Mesenchymal stem cell (in vitro differentiated cells and primary cell): ENCODE measurements at places on chromosomes 3 and 15.

- peak overlapping the region; percentile 52 for H3K27ac ChIP-seq
- peaks cover 5% of the 10 kb centered on the region for H3K4me1 ChIP-seq
- peak; percentile 46 for DNase-seq
- H3K36me3 ChIP-seq = peaks cover 37% of the 10 kb centered on the region
Observed at GRCh38 chr3:129439226-129439816, 427 bp downstream of the MBD4 start.

DNA sequence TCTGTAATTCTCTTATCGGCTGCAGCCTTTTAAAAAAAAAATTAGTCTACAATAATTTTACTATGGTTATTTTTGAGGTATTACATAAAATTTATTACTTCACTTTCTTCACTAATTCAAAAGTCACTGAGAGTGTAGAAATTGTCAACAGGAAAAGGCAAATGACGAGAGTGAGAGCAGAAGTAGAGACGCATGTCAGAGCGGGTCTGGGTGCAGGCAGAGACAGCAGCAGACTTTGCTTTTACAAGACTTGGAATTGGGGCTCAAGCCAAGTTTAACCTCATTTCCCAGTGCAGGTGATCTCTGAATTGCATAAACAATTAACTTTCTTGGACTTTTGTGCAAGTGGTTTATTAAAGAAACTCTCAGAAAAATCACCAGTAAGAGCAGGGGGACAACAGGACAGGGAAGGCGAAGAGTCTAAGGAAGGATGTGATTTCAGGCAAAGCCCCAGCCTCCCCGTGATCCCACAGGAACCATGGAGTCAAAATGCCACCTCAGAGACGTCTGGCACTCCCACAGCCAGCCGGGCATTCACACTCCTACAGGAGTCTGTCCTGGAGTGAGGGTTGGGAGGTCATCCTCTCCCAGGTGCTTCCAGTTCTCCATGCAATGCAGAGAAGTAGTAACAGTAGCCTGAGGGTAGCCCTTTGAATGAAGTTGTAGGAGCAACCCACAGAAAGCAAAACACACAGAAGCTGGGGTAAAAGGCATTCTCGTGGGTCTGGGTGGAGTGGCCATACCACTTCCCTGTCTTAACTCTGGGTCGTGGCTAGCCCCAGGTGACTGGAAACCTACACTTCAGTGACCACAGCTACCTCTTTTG is 274.0 kb upstream of the TGFBR2 start:
- H3K4me1 ChIP-seq = peaks cover 3% of the 10 kb centered on the region
- H3K36me3 ChIP-seq = no peaks in the 10 kb centered on the region
- H3K4me3 ChIP-seq = no peak overlapping the region
- H3K27me3 ChIP-seq = no peaks in the 10 kb centered on the region

- H3K36me3 ChIP-seq = no peaks in the 10 kb centered on the region
- H3K27ac ChIP-seq = no peak overlapping the region
- DNase-seq = no peak
- no peaks in the 10 kb centered on the region for H3K4me1 ChIP-seq
Observed at GRCh38 chr3:73225991-73226390, 164.5 kb downstream of the EBLN2 start.

DNA sequence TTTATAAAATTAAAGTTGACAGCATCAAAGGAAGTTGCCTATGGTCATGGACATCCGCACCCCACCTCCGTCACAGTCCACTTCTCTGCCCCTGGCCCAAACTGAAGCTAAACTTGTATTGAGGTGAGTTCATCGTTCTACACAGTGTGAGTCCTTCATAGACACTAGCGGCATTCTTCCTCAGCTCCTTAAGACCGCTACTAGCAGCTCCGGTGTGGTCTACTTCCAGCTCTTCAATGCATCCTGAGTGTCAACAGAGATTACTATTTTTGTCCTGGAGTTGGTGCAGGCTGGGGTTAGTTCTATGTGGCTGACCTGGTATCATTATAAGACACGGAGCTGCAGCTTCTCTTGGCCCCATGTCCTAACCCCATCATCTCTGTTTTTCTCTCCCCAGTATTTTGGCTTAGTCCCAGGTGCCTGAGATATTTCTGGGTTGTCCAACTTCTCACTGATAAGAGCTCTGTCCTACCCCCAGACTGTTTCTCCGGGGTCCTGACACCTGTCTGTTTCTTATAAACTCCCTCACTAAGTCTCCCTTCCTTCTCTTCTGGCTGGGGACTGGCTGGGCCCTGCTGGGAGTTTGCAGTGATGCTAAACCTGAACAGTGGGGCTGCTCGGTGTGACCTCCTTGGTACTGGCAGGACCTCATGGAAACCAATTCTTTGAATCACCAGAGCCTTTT is 169.2 kb upstream of the ATP10A start:
- peaks cover 22% of the 10 kb centered on the region for H3K27me3 ChIP-seq
- no peak overlapping the region for H3K27ac ChIP-seq
- no peak overlapping the region for H3K4me3 ChIP-seq
- no peak for DNase-seq
- no peaks in the 10 kb centered on the region for H3K36me3 ChIP-seq

- H3K4me3 ChIP-seq = no peak overlapping the region
- no peaks in the 10 kb centered on the region for H3K27me3 ChIP-seq
- H3K4me1 ChIP-seq = peaks cover 6% of the 10 kb centered on the region
- no peak overlapping the region for H3K27ac ChIP-seq
- H3K36me3 ChIP-seq = no peaks in the 10 kb centered on the region
Observed at GRCh38 chr3:194517333-194517732, 30.5 kb upstream of the ATP13A3 start.
